ENCODE measurements at places on chromosomes 3 and 15. TPM values are rescaled to one million over a fixed set of nuclear protein-coding genes. Genes with fewer than 3 reads are reported as not detected.
A peak's percentile ranks its signal among the peaks of the same experiment; 100 is the strongest.

GUCA1C gene
- not detected for total RNA-seq

ACKR4 gene
- not detected for total RNA-seq

DLL4 gene
- 0.14 TPM for total RNA-seq

APBA2 gene
- total RNA-seq: 1.2 TPM

- no peak for DNase-seq
These were observed 1155.5 kb downstream of the TBL1XR1 start for GRCh38 chr3:176041812-176042211.

GRCh38 chr3:49785565-49786356, 581 bp downstream of the IP6K1 start:
- no peak for DNase-seq

DNA sequence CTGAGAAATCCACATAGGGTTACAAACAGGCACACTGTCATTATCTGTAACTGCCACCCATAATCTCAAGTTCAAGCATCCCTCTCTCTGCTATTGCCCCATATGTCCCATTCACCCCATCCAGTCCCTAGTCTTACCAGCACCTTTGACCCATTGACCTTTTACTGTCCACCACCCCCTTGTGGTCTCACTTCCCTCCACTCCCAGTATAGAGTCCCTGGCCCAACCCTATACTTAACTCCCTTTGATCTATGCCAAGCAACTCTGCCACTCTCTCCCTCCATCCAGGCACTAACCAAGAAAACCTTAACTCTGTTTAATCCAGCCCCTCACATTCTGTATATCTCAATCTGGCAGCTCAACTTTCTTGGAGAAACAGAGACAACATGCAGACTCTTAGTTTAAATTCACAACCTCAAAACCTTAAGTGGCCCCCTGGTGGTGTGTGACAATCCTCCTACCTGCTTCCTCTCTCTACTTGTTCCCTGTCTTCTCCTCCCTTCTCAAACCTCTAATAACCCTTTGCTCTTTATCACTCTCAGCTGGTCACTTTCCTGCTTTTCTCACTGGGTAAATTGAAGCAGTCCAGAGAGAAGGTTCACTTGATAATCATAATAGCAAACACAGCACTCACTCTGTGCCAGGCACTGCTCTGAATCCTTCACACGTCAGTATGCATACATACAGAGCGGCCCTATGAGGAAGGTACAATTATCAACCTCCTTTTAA, 162.7 kb downstream of the STT3B start:
- DNase-seq: peak; percentile 13

DNA sequence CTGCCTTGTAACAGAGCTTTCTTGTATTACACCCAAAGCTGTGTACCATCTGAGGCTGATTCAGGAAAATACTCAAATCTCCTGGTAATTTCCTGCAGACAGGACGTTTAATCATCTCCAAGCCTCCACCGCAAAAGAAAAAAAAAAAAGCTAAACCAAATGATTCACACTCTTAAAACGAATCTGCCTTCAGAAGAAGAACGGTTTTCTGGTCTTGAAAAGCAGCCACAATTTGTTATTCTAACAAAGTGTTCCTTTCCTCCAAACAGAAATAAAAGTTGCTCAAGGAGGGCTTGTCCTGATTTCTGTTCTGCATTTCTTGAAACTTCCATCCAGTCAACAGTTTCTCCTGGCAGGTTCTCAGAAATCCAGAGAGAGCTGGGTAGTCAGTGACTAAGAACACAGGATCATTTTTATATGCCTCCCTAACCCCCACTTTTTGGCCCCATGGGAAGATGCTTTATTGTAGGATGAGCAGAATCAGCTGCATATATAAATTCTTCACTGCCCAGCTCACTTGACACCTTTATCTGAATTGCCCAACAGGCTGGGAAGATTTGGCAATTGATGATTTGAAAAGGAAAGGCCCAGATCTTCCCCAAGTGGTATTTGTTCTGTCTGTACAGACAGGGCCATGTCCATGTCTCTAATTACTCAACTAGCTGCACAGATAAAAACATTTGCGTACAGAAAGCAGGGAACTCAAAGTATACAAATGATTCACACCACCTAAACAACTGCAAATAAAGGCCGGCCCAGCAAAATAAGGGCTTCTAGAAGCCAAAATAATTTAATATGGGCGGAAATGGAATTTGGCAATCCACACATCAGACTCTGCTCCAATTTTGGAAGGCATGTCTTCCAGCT, 41.0 kb upstream of the PRICKLE2 start:
- DNase-seq: no peak

DNA sequence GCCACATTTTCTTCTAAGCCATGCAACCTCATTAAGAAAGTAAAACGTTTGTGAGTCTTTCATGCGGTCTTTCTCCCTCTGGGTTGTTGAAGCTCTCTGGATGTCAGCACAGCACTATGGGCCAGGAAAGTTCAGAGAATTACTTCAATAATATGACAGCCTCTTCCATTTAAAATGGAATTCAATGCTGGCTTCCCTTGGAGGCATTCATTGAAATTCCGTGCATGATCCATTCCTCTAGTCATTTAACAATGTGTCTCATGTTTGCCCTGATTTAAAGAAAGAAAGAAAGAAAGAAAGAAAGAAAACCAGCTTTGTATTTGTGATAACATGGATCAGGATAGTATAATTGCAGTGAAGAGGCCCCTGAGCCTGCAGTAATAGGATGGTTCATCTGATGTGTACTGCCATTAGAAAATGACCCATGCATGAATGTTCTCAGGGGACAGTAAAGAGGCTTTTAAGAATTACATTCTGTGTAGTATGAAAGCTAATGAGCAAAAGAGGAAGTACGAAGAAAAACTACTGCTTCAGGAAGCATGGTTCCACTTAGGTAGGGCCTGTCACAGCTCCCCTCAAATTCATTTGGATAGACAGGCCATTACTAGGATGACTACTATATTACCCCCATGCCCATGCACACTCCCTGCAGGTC, 146.0 kb downstream of the ARPP21 start:
- DNase-seq: no peak

DNA sequence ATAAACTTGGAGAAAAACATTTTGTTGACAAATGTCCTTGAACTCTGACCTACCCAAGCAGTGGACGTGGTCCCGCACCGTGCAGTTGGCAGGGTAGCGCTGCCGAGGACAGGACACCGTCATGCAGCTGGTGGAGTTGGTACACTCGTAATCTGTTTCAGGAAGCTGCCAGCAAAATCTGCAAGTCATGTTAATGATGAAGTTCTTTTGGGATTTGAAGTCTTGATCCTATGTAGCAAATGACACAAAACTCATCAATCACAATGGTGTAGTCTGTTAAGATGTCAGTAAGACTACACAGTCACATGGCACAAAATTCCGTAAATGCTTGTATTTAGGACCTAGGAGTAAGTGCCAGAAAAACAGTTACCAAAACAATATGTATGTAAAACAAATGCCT, 5.5 kb downstream of the TM2D3 start:
- no peak for DNase-seq

DNA sequence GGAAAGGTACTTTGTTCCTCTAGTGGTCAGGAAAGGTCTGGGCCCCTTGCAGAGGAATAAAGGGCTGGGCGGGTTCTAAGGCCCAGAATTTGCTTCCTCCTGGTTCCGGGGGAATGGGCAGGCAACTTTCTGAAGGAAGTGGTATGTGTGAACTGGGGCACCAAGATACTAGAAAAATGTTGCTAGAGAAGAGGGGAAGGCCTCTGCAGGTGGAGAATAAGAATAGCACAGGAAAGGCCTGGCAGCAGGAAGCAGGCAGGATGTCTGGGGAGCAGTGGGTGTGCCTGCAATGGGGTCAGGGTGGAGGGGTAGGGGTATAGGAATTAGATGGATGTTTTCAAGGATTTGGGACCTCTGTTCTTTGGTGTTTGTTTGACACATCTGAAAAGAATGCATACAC, 2.0 kb downstream of the SLC22A13 start:
- DNase-seq: no peak

GRCh38 chr3:78402720-78403119, 1362.8 kb downstream of the ROBO2 start:
- DNase-seq: no peak

- DNase-seq: no peak
These were observed 368.0 kb upstream of the ATP10A start for GRCh38 chr15:26231096-26231495.
